Brain microvascular endothelial cell (primary cell): ENCODE measurements at places on chromosomes 12 and 14.

GRCh38 chr12:116325336-116325664, 47.8 kb upstream of the MED13L start:
- DNase-seq = no peak

DNA sequence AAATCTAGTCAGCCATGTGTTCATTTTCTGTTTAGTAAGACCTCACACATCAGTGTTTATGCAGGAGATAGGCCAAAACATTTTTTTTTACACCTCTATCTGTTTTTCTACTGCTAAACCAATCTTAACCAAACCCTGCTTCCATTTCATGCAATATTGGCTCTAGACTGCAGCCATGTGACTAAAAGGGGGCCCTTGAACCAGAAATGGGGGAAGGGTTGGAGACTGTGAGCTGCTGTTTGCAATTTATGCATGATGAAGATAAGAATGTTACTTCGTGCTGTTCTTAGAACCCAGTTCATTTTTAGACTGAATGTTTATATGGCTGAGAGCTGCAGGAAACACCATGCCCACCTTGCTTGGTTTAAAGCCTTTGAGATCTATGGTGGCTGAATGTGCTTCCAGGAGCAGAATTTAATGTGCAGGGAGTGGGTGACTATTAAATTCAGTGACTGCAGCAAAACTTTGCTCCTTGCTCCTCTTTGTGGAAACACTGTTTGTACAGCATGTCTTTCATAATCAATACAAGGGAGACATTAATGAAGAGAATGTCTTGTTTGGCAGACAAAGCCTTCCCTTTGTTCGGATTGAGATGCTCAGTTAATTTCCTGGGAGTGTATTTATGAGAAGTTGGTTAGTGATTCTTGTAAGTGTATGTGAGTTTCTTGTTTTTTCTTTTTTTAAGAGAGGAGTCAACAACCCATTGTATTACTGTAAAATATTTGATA, 53.6 kb downstream of the CHST11 start:
- DNase-seq = no peak

- peak; percentile 53 for DNase-seq
Measured at GRCh38 chr12:27901959-27902358, 70.6 kb downstream of the PTHLH start.

DNA sequence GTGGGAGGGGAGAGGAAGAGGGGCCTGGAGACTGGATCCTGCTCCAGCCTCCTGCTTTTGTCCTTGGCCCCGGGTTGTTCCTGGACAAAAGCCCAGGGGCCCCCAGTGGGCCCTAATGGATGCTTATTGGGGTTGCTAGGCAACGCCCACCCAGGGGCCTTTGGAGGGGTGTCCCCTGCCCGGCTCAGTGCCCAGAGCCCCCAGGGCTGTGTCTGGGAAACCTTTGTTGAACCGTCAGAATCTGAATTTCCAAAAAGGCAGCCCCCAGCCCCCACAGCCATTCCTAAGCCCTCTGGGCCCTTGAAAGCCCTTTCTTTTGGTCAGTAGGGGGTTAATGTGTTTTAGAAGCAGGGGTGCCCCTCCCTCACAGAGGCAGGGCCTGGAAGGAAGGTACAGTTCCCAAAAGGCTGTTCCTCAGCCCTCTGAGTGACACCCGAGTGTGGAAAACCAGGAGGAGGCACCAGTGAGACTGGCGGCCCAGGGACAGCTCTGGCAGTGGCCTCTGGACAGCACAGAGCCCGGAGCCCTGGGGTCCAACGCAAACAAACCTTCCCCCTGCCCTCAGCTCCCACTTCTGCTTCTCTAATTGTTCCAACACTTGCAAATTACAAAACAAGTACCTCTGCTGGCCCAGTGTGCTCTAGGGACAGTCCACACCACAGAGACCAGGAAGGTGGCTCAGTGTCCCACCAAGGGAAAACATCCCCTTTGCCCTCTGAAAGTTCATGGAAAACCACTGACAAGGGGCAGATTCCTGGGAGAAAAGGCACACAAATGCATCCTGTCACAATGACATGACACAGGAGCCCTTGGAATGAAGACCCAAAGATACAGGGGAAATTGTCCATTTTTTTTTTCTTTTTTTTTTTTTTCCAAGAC, 19.4 kb downstream of the HHIPL1 start:
- DNase-seq = no peak

GRCh38 chr12:41250748-41251147, 62.6 kb downstream of the PDZRN4 start:
- peak; percentile 3 for DNase-seq

- DNase-seq = no peak
Measured at GRCh38 chr12:54427106-54427505, 8.0 kb upstream of the ITGA5 start.

DNA sequence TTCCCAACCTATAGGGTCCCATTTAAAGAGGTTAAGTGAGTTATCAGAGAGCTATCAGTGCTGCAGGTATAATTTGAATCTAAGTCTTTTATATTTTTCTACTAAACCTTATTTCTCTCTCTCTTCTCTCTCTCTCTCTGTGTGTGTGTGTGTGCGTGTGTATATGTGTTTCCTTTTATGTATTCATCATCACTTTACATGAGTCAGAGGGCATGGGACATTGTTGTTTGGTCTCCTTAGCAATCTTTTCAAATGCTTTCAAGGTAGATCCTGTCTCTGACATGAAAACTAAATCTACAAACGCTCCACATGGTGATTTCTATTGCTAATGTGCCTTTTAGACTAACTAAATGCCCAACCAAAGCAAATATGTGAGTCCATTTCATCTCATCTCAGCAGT, 459.7 kb downstream of the BTG1 start:
- DNase-seq = peak; percentile 82

DNA sequence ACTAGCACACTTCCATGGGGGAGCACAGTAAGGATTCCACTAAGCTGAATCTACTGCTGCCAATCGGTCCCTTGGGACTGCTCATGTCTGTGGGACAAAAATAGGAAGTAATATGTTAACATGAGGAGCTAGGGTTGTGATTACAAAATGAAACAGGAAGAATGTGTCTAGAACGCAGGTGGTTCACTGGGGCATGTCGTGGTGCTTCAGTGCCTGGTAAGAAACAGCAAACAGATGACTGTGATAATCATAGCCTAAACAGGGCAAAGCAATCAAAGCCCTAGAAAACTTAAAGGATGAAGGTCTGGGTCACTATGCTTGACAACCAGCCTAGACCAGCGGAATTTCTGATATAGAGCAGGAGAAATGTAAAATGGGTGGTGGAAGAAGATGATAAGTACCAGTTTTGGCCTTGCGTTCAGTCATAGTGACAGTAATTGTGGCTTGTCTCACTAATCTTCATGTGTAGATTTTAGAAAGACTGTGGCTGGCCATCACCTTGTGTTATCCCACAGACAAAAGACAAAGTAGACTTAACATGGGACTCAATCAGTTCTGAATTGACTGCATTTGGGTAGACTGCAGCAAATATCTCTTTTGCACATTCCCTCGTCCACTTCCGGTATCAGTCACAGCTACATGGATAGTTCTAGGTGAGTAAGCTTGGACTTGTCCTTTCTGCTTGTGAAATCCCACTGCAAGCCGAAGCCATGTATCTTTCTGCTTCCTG, 51.4 kb downstream of the WASHC3 start:
- no peak for DNase-seq

DNA sequence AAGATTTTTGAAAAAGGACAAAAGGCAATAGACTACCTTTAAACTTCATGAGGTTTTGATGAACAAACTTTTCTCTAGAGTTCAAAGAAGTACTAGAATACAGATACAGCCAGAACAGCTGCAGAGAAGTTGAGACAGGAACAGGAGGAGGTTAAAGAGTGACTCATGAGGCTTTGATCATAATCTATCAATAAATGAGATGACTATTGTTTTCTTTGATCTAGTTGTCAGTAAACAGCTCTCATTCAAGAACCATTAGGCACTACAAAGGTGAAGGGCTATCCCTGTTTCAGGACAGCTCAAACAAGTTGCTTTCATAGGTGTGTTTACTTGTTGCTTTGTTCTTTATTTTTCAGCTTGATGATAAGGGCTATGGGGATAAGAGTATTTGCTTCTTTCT, 2.4 kb downstream of the WASHC3 start:
- DNase-seq = no peak

- DNase-seq = peak; percentile 71
Measured at GRCh38 chr12:45660330-45660729, 69.2 kb upstream of the ARID2 start.

GRCh38 chr12:82523996-82524395, 162.7 kb upstream of the TMTC2 start:
- no peak for DNase-seq

DNA sequence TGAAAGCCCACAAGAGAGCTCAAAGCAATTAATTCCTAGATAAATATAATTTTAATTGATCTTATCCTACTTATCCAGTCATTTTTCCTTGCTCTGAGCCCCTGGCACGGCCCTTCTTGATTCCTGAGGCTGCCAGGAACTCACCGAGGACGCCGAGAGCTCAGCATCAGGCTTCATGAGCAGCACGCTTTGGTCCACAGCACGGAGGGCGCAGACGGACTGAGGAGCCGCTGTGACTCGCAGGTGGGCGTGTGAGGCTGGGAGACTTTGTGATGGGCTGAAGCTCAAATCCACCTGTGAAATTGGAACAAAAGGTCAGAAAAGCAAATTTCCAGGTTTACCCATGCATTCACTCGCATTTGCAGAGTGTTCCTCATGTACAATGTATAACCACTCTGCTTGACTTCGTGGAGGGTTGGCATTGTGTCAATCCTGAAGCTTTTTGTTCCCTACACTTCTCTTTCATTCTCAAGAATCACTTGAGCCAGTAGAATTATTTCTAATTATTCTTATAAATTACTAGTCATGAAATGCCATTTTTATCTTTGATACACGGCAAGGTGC, 17.2 kb downstream of the A2M start:
- no peak for DNase-seq

- DNase-seq = peak; percentile 78
Measured at GRCh38 chr14:38290601-38291188, 34.8 kb upstream of the CLEC14A start.

GRCh38 chr14:28577711-28578131, 188.9 kb upstream of the FOXG1 start:
- peak; percentile 11 for DNase-seq
